ENCODE measurements at places on chromosomes 16 and 17. TPM values are rescaled to one million over a fixed set of nuclear protein-coding genes. Genes with fewer than 3 reads are reported as not detected.

MT4 gene
- not detected for total RNA-seq

CCL14 gene
- not detected for total RNA-seq

JUP gene
- total RNA-seq, result 83.8 TPM

CDH13 gene
- total RNA-seq, result 47.5 TPM

SLC47A2 gene
- total RNA-seq, result not detected

PRKCB gene
- total RNA-seq, result not detected

ORC6 gene
- total RNA-seq, result 9.9 TPM

MGAT5B gene
- 0.32 TPM for total RNA-seq

CCL5 gene
- not detected for total RNA-seq
